ENCODE measurements at places on chromosomes 12 and 14.

DNA sequence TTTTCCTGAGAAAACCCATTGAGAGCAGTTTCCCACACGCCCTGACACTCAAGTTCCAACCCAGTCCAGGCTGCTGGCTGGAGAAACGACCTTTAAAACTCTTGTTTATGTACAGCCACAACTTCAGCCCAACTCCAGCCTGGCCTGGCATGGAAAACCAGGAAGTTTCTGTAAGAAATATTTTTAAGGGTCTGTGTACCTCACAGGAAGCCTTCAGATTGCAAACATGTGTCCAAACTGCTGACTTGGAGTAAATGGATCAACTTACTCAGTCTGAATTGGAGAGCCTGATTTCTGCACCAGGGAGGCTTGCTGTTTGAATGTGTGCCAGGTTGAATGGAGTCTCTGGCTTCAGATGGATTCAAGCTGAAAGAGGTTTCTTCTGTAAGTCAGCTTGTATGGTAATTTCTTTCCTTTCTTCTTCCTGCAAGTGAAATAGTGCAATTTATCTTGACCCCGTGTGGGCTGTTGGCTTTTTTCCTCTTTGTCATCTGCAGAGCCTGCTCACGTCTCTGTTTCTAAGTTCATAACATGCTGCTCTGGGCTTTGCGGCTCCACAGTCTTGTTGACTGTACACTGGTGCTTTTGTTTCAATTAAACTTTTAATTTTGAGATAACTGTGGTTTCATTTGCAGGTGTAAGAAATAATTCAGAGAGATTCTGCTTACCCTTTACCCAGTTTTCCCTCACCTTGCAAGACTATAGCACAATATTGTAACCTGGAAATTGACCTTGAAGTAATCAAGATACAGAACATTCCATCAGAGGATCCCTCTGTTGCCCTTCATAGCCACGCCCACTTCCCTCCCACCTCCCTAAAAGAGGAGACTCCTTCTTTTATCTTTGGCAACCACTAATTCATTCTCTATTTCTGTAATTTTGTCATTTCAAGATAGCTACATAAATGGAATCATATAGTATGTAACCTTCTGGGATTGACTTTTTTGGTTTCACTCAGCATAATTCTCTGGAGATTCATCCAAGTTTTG, 109.7 kb upstream of the PRMT8 start:
- DNase-seq = no peak

DNA sequence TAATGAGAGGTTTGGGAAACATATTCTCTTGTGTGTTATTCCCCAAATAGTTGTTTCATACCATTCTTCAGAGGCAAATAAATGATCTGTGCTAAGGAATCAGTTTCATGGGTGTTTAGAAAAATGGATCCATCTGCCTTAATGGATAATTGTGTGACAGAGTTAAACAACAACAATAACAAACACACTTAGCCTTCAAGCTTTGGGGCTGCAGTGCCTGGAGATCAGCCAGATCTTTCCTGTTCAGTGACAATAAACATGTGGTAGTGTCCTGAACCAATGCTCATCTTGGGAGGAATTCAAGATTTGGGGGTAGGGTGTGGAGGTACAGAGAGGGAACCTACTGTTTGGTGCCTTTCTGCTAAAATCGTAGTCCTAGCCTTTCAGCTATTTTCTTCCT, 93.7 kb upstream of the PRICKLE1 start:
- no peak for DNase-seq

DNA sequence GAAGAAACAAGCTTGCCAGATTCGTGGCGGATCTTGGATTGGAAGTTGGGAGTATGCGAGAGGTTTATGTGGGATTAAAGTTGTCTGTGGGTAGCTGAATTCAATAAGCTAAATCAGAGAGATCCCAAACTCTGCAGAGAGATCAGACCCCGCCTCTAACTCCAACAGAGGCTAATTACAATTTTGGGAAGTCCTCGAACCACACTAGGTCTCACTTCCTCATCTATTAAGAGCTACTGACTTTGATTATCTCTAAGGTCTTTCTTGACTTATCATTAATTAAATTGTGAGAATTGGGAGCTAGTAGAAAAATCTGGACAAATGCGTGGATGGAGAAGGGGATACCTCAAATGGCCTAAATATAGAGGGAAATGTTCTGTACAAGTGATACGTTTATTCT, 9.1 kb downstream of the NTF3 start:
- DNase-seq = no peak

DNA sequence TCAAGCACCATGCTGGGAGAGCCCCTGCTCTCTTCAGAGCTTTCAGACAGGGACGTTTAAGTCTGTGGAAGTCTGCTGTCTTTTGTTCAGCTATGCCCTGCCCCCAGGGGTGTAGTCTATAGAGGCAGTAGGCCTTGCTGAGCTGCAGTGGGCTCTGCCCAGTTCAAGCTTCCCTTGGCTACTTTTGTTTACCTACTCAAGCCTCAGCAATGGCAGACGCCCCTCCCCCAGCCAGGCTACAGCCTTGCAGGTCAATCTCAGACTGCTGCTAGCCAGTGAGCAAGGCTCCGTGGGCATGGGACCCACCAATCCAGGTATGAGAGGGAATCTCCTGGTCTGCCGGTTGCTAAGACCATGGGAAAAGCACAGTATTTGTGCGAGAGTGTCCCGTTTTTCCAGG, 37.4 kb upstream of the C12orf71 start:
- DNase-seq = no peak

DNA sequence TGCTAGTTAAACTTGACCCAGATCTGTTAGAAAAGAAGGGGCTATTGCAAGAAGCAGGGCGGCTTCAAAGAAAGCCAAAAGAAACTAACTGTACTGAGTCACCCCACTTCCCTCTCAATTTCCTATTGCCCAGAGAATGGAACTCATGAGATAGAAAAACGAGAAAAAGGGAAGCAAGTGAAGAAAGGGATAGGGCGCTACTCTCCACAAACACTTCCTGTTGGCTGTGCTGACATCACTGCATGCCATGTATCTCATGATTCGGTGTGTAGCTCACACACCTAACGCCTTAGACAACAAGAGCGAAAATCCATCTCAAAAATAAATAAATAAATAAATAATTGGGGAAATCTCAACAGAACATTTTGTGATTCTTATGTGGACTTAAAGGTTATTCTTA, 13.0 kb upstream of the P2RX4 start:
- DNase-seq = no peak
